ENCODE measurements at places on chromosomes 4 and X.

DNA sequence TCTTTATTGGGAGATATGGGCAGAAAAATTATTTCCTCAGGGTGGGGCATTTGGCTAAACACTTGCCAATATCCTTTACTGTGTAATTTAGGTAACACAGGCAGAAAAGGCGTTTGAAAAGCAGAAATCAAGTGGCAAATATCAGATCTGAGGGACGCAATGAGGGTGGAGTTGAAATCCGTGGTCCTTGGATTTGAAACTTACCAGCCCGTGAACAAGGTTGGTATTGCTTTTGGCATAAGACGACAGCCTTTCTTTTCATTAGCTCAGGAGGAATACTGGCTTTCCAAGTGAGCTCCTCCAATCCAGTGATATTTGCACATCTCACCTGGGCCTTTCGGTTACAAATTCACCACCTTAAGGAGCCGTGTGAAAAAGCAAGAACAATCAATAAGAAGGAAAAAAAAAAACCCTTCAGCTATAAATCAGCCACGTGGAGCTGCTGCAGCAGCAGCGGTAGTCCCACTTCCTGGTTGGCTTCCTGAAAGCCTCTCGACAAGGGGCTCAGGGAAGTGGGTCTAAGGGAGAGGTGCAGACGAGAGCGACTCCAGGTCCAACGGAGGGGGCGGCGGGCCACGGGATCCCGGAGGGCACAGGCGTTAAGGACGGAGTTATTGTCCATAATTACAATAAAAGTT is 734 bp upstream of the GALNT7 start:
- peak; percentile 54 for DNase-seq

- DNase-seq: no peak
Measured at GRCh38 chr4:88698519-88698918, 890 bp upstream of the NAP1L5 start.

GRCh38 chrX:119206203-119206602 is 29.9 kb upstream of the PGRMC1 start:
- DNase-seq: no peak

GRCh38 chr4:166065324-166065723 is 192.3 kb downstream of the TLL1 start:
- no peak for DNase-seq

GRCh38 chr4:25523405-25523804 is 132.2 kb upstream of the SLC34A2 start:
- DNase-seq: no peak

DNA sequence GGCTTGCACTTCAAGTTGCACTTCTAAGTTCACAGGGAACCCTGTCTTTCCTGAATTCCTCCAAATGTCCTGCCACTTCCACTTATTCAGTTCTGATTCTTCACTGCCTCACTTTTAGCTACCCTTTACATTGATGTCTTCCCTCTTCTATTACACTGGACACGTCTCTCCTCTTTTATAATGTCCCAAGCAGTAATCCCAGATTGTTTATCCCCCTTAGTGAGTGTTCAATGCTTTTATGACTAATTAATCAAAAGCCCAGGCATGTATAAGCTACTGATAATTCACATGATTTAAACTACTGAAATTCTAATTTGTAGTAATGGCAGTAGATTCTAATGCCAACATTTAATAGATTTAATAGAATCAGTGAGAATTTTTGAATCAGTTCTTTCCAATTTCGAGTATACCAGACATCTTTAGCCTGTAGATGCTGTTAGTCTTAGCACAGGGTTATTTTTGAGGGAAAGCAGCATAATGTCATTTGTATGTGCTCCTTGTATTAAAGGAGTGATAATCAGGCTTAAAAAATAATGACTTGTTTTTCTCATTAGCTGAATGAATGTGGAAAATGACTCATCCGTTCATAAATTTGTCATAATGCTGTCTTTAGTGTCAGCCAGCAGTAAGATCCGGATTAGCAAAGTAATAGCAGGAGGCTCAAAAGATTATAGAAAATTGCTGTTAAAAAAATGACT is 703.1 kb downstream of the CENPC start:
- no peak for DNase-seq

GRCh38 chr4:104716584-104716983 is 221.9 kb upstream of the CXXC4 start:
- no peak for DNase-seq

DNA sequence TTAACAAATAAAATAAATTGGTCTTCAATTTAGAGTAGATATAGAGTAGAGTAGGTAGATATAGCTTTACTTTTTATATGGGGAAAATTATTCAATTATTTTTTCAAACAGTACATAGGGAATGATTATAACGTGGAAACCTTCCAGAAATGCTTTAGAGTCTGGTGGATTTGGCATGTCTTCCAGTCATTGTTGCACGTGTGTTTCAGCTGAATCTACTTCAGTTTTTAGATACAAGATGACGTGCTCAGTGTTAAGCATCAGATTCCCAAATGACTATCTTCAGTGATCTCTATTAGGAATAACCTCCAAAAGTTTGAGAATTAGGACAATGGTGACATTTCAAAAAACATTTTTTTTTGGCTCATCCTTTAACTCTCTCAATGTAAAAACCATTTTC is 616.9 kb downstream of the ANKRD50 start:
- DNase-seq: no peak

- DNase-seq: no peak
Measured at GRCh38 chr4:101981756-101982155, 191.2 kb downstream of the BANK1 start.

DNA sequence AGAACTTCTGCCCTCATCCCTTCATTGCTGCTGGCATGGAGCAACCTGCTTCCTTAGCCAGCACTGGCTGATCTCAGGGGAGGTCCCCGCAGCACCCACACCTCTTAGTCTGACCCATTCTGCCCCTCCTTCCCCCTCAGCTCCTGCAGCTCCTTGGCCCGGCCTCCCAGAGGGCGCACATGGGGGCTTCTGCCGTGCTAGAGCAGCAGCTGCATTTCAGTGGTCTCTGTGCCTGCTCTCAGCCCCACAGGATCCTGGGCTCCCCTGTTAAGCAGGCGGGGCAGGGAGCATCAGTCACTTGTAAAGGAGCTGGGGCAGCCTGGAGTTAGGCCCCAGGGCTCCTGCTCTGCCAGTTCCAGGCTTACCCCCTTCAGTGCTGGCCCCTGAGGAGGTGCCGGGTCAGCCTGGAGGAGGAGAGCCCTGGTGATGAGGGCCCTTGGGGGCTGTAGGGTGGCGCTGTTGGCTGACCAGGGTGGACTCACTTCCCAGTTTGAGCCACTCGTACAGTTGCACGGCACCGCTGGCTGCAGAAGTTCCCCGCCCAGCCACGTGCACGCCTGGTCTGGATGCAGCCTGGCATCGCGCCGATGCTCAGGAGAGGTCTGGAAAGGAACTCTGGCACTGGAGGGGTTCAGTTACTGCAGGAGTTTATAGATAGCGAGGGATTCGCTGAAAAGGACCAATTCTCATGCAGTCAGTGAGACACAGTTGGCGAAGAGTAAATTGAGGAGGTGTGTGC is 85.1 kb upstream of the PSAPL1 start:
- DNase-seq: no peak

All from DMS153 (cell line).